Peyer's patch (tissue), 4 donors: ENCODE measurements at places on chromosomes 12 and 14.

- no peaks in the 10 kb centered on the region for H3K36me3 ChIP-seq
- H3K4me1 ChIP-seq: no peaks in the 10 kb centered on the region
- H3K27ac ChIP-seq: no peak overlapping the region
Measured at GRCh38 chr12:3206536-3207072, 129.4 kb downstream of the TSPAN9 start.

GRCh38 chr12:78210506-78210860 is 379.8 kb downstream of the NAV3 start:
- no peaks in the 10 kb centered on the region for H3K36me3 ChIP-seq
- no peaks in the 10 kb centered on the region for H3K4me1 ChIP-seq
- no peak overlapping the region for H3K4me3 ChIP-seq
- no peak overlapping the region for H3K27ac ChIP-seq
- DNase-seq: no peak

- no peak overlapping the region for H3K27ac ChIP-seq
- H3K4me3 ChIP-seq: no peak overlapping the region
- DNase-seq: no peak
- H3K4me1 ChIP-seq: no peaks in the 10 kb centered on the region
- no peaks in the 10 kb centered on the region for H3K27me3 ChIP-seq
Measured at GRCh38 chr14:36826614-36827013, 165.0 kb downstream of the PAX9 start.

DNA sequence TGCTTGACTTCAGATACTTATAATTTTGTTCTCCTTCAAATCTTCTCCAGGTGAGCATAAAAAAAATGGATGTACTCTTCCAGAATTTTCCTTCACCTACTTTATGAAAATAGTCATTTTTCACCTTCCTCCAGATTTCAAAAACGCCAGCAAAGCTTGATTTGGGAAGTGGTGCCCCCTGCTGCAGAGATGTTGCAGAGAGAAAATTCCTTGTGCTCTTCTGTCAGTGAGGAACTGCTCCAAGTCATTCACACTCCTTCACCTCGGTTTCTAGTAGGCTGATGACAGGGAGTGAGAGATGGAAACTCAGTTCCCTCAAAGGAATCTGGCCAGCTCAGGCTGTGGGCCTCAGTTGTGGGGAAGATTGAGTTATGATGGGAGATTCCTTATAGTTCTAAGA is 24.2 kb upstream of the RNASE3 start:
- H3K4me3 ChIP-seq: no peak overlapping the region
- H3K4me1 ChIP-seq: no peaks in the 10 kb centered on the region
- H3K27ac ChIP-seq: no peak overlapping the region
- H3K27me3 ChIP-seq: no peaks in the 10 kb centered on the region
- no peaks in the 10 kb centered on the region for H3K36me3 ChIP-seq
- no peak for DNase-seq

- no peak overlapping the region for H3K4me3 ChIP-seq
- H3K4me1 ChIP-seq: no peaks in the 10 kb centered on the region
- no peak for DNase-seq
- H3K27ac ChIP-seq: no peak overlapping the region
- H3K36me3 ChIP-seq: no peaks in the 10 kb centered on the region
Measured at GRCh38 chr12:46549527-46550265, 177.1 kb upstream of the SLC38A2 start.

GRCh38 chr14:69879175-69880043 is at the start of gene SMOC1:
Gene SMOC1, plus strand, starts transcription at chr14:69879416. Its CDS starts 263 bp downstream, at chr14:69879679.
- H3K27me3 ChIP-seq: no peaks in the 10 kb centered on the region
- H3K27ac ChIP-seq: no peak within 1 kb of the TSS
- no peaks in the 10 kb centered on the region for H3K36me3 ChIP-seq

GRCh38 chr14:46147452-46147851 is 504.1 kb downstream of the RPL10L start:
- no peaks in the 10 kb centered on the region for H3K4me1 ChIP-seq
- H3K27me3 ChIP-seq: no peaks in the 10 kb centered on the region
- no peaks in the 10 kb centered on the region for H3K36me3 ChIP-seq
- H3K4me3 ChIP-seq: no peak overlapping the region

DNA sequence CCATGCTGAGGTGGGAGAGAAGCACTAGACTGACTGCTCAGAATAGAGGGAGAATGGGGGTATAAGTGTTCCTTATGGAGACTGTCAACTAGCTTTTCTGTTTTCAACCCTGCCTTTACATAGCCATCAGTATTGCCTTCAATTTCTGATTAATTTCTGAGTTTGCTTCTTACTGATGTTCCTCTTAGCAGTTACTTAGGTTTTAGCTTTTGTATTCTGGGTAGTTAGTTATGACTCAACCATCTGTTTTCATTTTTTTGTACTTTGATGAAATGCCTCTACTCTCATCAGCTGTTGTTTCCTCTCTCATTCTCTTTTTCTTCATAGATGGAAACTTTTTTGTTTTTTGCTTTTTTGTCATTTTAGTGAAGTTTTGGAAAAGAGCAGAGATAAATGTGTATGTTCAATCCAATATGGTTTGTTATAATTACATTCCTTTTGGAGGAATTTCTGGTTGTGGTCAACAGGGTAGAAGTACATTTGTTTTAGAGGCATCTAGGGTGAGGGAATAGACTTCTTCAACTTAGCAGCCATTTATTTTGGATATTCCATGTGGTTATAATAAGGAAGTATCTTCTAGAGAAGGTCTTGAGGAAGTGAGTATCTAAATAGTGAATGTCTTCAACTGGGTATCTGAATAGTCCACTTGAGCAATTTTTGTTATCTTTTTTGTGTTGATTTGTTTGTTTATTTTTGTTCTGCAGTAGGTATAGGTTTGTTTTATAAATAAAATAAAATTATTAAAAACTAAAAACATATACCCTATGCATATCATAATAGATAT is 29.6 kb downstream of the PMCH start:
- H3K4me3 ChIP-seq: no peak overlapping the region
- H3K36me3 ChIP-seq: no peaks in the 10 kb centered on the region
- H3K27me3 ChIP-seq: no peaks in the 10 kb centered on the region
- H3K4me1 ChIP-seq: no peaks in the 10 kb centered on the region
- H3K27ac ChIP-seq: no peak overlapping the region

GRCh38 chr14:104221071-104221625 is 82.8 kb downstream of the KIF26A start:
- H3K4me1 ChIP-seq: no peaks in the 10 kb centered on the region
- H3K4me3 ChIP-seq: no peak overlapping the region
- no peak overlapping the region for H3K27ac ChIP-seq
- H3K27me3 ChIP-seq: no peaks in the 10 kb centered on the region

GRCh38 chr14:52463375-52463774 is 88.9 kb downstream of the TXNDC16 start:
- DNase-seq: no peak
- no peak overlapping the region for H3K4me3 ChIP-seq
- H3K27ac ChIP-seq: no peak overlapping the region

DNA sequence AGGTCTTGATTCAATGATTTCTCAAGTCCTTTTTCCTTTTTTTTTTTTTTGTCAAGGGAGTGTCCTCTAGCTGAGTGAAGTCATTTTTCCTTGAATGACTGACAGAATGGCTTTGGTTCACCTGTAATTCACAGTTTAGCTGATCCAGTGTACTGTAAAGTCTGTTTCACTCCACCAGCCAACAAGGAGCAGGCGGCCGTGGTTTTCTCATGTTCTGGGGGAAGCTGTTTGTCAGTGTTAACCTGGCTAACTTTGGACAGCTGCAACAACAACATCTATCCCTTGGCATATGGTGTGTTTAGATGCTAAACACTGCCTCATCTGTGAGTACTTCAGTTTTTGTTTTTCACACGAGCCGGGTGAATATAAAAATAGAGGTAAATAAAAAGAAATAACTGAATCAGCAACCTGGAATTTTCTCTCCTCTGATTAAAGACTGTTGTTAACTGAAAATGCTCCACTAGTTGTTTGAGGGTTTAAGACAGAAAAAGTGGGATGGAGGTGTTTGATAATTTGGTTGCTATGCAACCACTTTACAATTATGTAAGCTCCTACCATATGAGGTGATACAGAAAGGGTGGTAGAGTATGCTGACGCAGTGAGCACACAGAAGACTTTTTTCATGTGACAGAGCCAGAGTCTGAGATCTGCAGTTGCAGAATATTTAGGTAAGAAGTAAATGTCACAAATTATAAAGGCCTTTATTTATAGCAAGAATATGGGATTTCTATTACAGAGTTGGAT is 50.3 kb upstream of the SLC2A13 start:
- no peak overlapping the region for H3K4me3 ChIP-seq
- no peaks in the 10 kb centered on the region for H3K36me3 ChIP-seq
- H3K27ac ChIP-seq: no peak overlapping the region
- no peaks in the 10 kb centered on the region for H3K4me1 ChIP-seq

- no peaks in the 10 kb centered on the region for H3K36me3 ChIP-seq
- no peak overlapping the region for H3K27ac ChIP-seq
- no peaks in the 10 kb centered on the region for H3K27me3 ChIP-seq
- no peaks in the 10 kb centered on the region for H3K4me1 ChIP-seq
Measured at GRCh38 chr14:82719617-82720016, 1186.0 kb upstream of the SEL1L start.

- DNase-seq: no peak
- H3K27me3 ChIP-seq: no peaks in the 10 kb centered on the region
- H3K27ac ChIP-seq: no peak overlapping the region
- no peaks in the 10 kb centered on the region for H3K4me1 ChIP-seq
Measured at GRCh38 chr12:67141296-67142018, 127.7 kb upstream of the CAND1 start.

DNA sequence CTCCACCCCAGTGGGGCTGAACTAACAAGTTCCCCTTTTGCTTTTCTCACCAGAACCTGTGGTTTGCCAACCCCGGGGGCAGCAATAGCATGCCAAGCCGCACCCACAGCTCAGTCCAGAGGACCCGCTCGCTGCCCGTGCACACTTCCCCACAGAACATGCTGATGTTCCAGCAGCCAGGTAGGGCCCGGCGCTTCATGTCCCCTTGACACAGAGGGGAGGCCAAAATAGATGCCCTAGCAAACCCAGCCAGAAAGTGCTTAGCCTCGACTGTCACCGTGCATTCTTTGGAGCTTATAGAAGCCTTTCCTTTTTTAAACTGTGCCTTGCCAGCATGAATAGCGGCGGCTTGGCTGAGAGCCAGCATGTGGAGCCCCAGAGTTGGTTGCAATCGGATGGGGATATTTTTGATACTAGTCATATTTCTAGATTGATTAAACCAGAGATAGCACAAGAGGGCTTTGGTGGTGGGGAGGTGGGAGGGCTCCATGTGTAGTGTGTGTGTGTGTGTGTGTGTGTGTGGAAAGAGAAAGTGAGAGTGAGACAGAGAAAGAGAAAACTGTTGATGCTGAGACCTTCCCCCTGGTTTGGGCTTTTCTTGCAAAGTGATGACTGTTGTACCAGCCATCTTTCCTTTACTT is 126.1 kb downstream of the GCH1 start:
- no peaks in the 10 kb centered on the region for H3K36me3 ChIP-seq
- no peak overlapping the region for H3K27ac ChIP-seq
- no peak for DNase-seq
- H3K27me3 ChIP-seq: no peaks in the 10 kb centered on the region
- H3K4me1 ChIP-seq: peaks cover 10% of the 10 kb centered on the region
- H3K4me3 ChIP-seq: no peak overlapping the region

GRCh38 chr14:21891921-21892320 is 218.3 kb upstream of the OR4E1 start:
- no peaks in the 10 kb centered on the region for H3K27me3 ChIP-seq
- no peaks in the 10 kb centered on the region for H3K36me3 ChIP-seq
- H3K4me3 ChIP-seq: no peak overlapping the region
- H3K4me1 ChIP-seq: no peaks in the 10 kb centered on the region
- DNase-seq: no peak

DNA sequence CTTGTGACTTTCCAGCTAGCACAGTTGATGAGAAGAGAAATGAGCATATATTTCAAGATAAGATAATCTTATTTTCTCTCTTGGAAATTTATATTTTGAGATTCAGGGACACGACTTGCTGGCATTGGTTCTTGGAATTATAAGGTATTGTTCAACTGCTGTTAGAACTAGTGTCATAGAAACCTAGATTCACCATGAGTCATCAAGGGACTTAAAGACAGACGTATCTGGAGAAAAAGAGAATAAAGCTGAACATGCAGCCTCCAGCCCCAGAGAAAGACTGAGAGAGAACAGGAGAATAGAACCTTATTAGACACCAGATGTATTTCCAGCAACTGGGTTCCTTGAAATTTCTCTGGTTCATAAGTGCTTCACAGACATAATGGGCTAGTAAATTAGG is 194.4 kb upstream of the PPFIA2 start:
- no peak overlapping the region for H3K27ac ChIP-seq
- no peaks in the 10 kb centered on the region for H3K27me3 ChIP-seq
- DNase-seq: no peak
- H3K36me3 ChIP-seq: no peaks in the 10 kb centered on the region
- no peaks in the 10 kb centered on the region for H3K4me1 ChIP-seq

DNA sequence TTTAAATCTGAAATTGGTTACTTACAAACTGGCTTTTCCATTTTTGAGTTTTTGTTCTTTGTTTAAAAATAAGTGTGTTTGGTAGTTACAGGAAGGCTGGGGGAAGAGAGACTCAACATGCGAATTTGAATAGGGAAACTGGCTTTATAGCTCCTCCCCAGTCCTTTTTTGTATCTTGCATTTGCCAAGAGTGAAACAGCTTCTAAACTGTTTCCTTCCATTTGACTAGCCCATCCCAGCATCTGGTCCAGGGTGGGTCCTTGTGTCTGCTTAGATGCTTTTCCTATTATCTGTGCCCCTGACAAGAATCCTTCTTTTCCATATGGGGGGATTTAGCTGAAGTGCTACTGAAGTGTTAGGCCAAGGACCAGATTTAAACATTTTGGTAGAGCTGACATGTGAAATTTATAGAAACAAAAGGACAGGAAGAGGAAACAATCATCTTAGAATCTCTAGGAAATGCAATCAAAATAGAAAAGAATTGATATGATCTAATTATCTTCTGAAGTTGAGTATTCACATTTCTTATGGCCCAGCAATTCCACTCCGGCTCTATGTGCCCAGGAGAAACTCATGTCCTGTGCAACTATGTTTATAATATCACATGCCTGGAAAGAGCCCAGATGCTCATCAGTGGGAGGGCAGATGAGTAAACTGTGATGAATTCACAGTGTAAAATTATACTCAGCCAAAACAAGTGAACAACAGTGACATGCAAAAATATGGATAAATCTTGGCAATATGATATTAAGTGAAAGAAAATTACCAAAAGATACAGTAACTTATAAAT is 7.4 kb downstream of the SMOC1 start:
- no peak overlapping the region for H3K4me3 ChIP-seq
- H3K4me1 ChIP-seq: no peaks in the 10 kb centered on the region
- H3K27ac ChIP-seq: no peak overlapping the region
- DNase-seq: no peak

- H3K27me3 ChIP-seq: no peaks in the 10 kb centered on the region
- no peaks in the 10 kb centered on the region for H3K4me1 ChIP-seq
- DNase-seq: no peak
- H3K27ac ChIP-seq: no peak overlapping the region
Measured at GRCh38 chr14:72126561-72126960, 194.3 kb downstream of the RGS6 start.

- H3K4me1 ChIP-seq: no peaks in the 10 kb centered on the region
- no peak for DNase-seq
- H3K27ac ChIP-seq: no peak overlapping the region
- no peaks in the 10 kb centered on the region for H3K27me3 ChIP-seq
- no peak overlapping the region for H3K4me3 ChIP-seq
- H3K36me3 ChIP-seq: no peaks in the 10 kb centered on the region
Measured at GRCh38 chr14:30195941-30196340, 268.3 kb upstream of the PRKD1 start.
